Esophagus squamous epithelium (tissue), 5 donors: ENCODE measurements at places on chromosomes 1 and 21.

DNA sequence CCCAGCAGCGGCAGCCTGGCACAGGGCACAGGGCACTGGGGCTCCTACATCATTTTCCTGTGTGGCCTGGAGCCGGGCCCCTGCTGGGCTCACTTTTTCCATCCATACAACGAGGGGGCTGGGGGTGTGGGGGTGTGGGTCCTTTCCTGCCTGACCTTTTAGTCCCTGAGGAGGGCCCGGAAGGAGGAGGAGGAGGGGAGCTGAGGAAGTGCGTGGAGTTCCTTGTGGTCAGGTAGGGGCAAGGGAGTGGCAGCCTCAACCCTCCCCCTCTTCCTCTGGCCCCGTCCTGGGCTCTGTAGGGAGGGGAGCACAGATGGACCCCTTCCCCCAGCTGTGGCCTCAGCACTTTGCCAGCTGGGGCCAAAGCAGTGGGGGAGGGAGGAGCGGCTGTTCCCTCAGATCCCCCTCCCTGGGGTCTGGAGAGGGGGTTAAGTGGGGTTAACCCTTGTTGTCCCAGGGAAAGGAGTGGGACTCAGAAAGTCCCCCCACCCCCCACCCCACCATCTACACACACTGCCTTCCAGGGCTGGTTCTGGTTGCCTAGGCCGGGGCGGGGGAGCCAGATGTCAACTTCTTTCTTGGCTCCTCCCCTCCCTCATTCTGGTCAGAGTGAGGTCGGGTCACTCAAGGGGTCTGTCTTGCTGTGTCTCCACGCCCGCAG lies 5.7 kb downstream of the NTRK1 start:
- no peak for DNase-seq

DNA sequence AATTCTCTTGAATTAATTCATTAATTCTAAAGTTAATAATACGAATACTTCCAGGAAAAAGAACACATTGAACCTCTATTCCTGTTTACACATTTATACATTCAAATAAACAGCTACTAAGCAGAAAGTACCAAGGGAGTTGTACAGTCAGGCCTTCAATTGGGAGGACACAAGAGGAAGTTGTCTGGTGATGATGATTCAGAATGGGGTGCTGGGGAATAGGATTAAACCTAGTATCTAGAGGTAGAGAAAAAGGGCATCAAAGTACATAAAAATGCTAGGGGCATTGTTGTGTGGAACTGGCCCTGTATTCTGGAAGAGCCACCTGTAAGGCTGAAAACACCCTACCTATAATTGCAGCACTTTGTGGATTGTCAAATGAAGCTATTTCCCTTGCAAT lies 71.7 kb upstream of the MROH9 start:
- no peak for DNase-seq

DNA sequence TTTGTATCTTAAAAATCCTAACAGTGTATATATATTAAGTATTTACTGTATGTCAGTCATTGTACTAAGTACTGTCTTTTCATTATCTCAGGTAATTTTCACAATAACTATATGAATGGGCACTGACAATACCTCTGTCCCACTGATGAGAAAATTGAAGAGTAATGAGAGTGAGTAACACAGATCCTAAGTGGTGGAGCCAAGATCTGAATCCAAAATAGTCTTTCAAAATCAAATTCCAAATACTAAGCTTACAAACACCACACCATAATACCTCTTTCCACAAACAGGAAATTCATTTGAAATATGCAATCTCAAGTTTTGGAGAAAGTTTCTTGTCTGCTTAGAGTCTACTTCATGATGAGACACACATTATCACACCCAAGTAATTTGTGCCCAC lies 105.9 kb upstream of the EDEM3 start:
- DNase-seq: no peak

- DNase-seq: no peak
Observed at GRCh38 chr1:246156847-246157246, 350.2 kb downstream of the SMYD3 start.

GRCh38 chr1:91724231-91724630 lies 161.7 kb downstream of the TGFBR3 start:
- no peak for DNase-seq

- no peak for DNase-seq
Observed at GRCh38 chr21:45699251-45699942, 55.9 kb downstream of the PCBP3 start.

- DNase-seq: no peak
Observed at GRCh38 chr1:25805863-25806225, 5.9 kb downstream of the SELENON start.

GRCh38 chr1:225253784-225254183 lies 174.1 kb downstream of the LBR start:
- no peak for DNase-seq

GRCh38 chr1:49765034-49765433 lies 258.7 kb downstream of the AGBL4 start:
- DNase-seq: no peak

- no peak for DNase-seq
Observed at GRCh38 chr1:211527888-211528287, 35.9 kb upstream of the RD3 start.

DNA sequence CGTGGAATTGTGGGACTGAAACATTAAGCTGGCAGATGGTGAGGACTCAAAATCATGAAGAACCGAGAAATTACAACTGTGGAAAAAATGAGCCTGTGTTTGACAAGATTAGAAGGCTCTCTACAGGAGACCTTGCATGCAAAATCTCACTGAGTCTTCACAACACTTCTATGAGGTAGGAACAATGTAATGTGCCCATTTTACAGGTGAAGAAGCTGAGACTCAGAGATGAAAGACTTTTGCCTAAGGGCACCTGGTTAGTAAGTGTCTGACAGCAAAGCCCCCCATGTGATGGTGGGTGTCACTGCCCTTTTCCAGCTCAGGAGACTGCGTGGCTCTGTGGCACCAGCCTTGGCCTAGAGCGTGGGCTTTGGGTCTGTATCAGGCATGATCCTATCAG lies 21.0 kb downstream of the OPRD1 start:
- no peak for DNase-seq

DNA sequence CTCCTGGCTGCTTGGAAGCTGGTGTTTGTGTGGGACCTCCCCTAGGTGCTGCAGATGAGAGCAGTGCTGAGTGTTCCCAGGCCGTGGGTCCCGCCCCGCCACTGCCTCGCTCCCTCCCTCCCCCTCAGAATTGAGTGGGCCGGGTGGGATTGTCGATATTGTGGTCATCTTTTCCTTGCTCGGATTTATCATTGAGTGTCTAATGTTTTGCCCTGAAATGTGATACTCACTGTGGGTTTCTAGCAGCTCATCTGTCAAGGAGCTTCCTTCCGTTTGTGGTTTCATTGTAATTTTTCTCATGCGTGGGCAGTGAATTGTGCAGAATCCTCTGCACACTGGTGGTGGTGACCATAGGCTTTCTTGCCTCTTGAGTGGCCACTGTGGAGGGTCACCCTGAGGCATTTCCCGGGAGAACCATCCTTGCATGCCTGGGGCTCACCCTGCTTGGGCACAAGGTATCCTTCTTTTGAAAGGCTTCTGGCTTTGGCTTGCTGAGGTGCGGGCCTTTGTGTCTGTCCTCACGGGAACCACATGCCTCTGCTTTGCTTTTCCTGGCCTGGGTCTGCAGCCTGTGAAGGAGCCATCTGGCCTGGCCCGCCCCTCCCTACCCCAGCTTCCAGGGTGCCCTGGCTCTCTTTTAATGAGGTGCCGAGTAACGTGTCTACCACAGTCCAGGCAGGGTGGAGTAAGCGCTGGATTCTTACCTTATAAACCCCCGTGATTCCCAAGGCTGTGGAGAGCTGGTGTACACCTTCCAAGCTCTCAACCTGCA lies 25.6 kb downstream of the SLX9 start:
- DNase-seq: no peak

DNA sequence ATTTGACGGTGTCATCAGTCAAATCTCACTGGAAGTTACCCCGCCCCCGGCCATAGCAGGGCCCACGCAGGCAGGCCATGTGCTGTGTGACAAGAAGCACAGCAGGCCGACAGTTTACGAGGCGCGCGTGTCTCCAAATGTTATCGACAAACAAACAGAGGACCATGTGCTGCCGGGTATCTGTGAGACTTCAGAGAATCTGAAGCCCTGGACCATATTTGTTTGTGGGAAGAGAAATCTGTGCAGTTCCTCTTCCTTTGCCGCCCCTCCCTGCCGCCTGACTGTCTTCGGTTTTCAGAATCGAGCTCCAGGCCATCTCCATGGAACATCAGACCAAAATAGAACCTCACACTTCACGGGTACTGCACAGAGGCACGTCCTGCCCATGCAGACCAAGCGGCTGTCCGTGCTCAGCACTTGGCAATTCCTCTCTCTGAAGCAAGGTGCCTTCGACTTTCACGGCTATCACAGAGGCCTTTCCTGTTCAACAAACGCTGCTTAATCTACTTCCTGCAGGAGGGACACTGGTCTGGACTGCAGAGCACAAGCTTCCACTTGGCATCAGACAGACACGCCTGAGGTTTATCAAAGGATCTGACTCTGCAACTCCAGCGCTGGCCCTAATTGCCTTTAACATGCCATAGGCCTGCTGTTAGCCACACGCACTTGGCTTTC lies 135.7 kb upstream of the KRTAP19-8 start:
- no peak for DNase-seq

GRCh38 chr1:1609822-1610485 lies 5.3 kb upstream of the MIB2 start:
- DNase-seq: no peak

- DNase-seq: no peak
Observed at GRCh38 chr1:207810173-207810572, 58.3 kb downstream of the CD46 start.

DNA sequence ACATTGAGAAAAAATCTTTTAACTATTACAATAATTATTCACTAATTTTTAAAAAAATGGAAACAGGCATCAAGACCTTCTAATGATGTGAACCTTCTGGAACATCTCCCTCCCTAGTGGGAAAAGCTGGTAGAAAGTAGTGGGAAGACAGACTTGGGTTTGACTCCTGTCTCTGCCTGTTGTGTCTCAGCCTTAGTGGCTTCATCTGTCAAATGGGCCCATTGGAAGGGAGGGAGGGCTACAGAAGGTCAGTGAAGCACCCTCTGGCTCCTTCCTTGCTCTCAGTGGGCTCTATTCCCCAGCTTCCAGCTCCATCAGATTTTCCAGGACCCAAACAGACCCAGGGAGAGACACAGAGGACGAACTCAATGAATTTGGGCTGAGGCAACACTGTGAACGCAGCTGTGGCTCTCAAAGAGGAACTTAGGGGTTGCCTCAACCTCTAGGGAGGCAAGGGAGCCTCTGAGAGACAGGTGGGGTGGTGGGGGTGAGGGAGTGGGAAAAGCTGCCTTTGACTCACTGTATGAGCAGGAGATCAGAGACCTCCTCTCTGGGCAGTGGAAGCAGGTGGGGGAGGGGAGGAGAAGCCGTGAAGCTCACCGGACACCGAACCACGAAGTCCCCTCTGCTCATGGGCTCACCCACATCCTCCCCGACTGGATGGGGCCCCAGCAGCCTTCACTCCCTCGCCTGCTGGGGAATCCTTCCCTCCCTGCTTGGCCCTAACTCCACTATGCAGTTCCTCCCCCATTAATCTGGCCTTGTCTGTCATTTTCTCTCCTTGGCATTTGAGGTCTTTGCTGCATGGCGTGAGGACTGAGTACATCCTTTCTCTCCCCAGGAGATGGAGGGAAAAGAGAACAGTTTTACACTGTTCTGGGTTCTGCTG lies 4.5 kb downstream of the CNR2 start:
- no peak for DNase-seq

- no peak for DNase-seq
Observed at GRCh38 chr1:78318011-78318410, 172.8 kb upstream of the PTGFR start.

GRCh38 chr1:67339623-67340343 lies 32.1 kb downstream of the IL12RB2 start:
- DNase-seq: no peak

- no peak for DNase-seq
Observed at GRCh38 chr21:16596369-16596768, 866.6 kb downstream of the USP25 start.

DNA sequence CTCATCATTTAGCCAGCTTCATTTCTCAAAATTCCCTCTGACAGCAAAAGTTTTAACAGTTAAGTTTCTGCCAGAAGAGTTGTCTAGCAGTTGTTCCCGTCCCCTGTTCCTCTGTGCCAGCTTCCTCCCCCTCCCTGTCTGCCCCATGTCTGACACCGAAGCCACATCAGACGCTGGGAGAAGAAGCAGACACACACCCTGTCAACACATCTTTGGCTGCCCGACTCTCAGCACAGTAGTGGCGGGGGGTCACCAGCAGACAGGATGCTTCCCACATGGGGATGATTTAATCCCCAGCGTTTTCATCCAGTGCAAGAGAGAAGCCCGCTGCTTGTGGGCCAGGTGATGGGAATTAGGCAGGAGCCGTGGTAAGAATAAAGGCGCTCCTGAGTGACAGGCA lies 379.4 kb upstream of the RUNX1 start:
- no peak for DNase-seq

- no peak for DNase-seq
Observed at GRCh38 chr1:1529321-1529720, 11.1 kb downstream of the TMEM240 start.

GRCh38 chr1:225691377-225691776 lies 38.5 kb upstream of the ENAH start:
- no peak for DNase-seq

DNA sequence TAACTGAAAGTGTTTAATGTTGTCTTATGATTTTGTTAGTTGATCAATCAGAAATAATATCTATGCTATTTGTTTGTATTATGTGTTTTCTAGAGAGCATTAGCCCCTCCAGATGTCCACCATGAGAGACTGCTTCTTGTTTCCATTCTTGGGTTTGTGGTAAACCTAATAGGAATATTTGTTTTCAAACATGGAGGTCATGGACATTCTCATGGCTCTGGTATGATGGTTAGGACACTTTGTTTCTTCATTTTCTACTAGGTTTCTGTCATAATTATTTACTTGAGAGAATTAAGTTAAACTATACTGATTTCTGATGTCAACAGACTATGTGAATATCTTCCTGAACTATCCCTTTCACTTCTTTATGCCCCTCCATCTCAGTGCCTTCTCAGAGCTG lies 16.1 kb downstream of the SLC30A7 start:
- no peak for DNase-seq

DNA sequence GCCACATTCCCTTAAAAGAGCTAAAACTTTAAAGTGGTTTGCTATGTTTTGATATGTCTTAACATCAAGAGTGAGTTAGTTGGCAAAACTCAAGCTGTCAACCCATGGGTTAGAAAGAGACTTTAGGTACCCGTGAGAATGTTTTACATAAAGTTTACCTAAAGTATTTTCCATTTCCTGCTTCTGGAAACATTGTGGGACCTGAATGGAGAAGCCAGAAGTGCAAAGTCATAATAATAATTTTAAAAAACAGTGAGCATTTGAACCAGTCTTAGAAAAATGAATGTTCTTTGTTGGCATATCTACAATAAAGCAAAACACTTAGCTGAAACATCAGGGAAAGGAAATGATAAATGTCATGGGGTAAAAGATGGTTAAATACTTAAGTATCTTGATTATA lies 34.8 kb downstream of the LRRC8C start:
- DNase-seq: no peak

GRCh38 chr1:164922585-164922984 lies 363.6 kb downstream of the PBX1 start:
- no peak for DNase-seq
